Melanocyte of skin (primary cell): ENCODE measurements at places on chromosomes 2 and 18. TPM values are rescaled to one million over a fixed set of nuclear protein-coding genes. Genes with fewer than 3 reads are reported as not detected.

Gene CFC1
- total RNA-seq = not detected in 2 replicates

Gene SPOPL
- 10.3 and 15.3 TPM in 2 replicates for total RNA-seq

Gene SKA1
- 27.6 and 29.0 TPM in 2 replicates for total RNA-seq

Gene NFU1
- total RNA-seq = 36.5 and 44.3 TPM in 2 replicates

Gene IL36G
- not detected in 2 replicates for total RNA-seq

Gene DPP10
- 0.93 TPM in 1 of 2 replicates, not detected in the other for total RNA-seq

Gene PTPRN
- total RNA-seq = 0.33 and 1.9 TPM in 2 replicates

Gene SPEG
- total RNA-seq = under 0.01 and 0.36 TPM in 2 replicates

Gene L3MBTL4
- total RNA-seq = under 0.01 and 0.36 TPM in 2 replicates

Gene ANKRD30B
- 3.1 and 8.0 TPM in 2 replicates for total RNA-seq

Gene TRIM54
- not detected in 2 replicates for total RNA-seq

Gene ZNF385B
- not detected in 2 replicates for total RNA-seq

Gene AQP12A
- not detected in 2 replicates for total RNA-seq

Gene LYG1
- total RNA-seq = 0.77 TPM in 1 of 2 replicates, not detected in the other

Gene MARCO
- not detected in 2 replicates for total RNA-seq

Gene HOXD12
- total RNA-seq = not detected in 2 replicates

Gene ZNF516
- 20.0 and 28.0 TPM in 2 replicates for total RNA-seq

Gene OTOF
- total RNA-seq = not detected in 2 replicates

Gene UCN
- 0.67 and 1.1 TPM in 2 replicates for total RNA-seq

Gene COLEC11
- 0.34 TPM in 1 of 2 replicates, not detected in the other for total RNA-seq

Gene SLC11A1
- total RNA-seq = under 0.01 and 0.15 TPM in 2 replicates

Gene SH2D6
- total RNA-seq = 1.4 TPM in 1 of 2 replicates, not detected in the other

Gene BOD1L2
- total RNA-seq = not detected in 2 replicates

Gene TBR1
- 0.31 TPM in 1 of 2 replicates, not detected in the other for total RNA-seq

Gene FSIP2
- total RNA-seq = under 0.01 TPM in 2 replicates

Gene INHBB
- 0.15 TPM in 1 of 2 replicates, not detected in the other for total RNA-seq

Gene RBM45
- total RNA-seq = 16.5 and 21.8 TPM in 2 replicates

Gene CNGA3
- not detected in 2 replicates for total RNA-seq

Gene PROM2
- under 0.01 and 0.15 TPM in 2 replicates for total RNA-seq

Gene EML6
- total RNA-seq = under 0.01 and 1.5 TPM in 2 replicates

Gene FAM237A
- total RNA-seq = not detected in 2 replicates

Gene TSPYL6
- not detected in 2 replicates for total RNA-seq

Gene SCTR
- total RNA-seq = not detected in 2 replicates

Gene IL36B
- not detected in 2 replicates for total RNA-seq

Gene APCDD1
- 0.34 and 3.6 TPM in 2 replicates for total RNA-seq

Gene GALM
- total RNA-seq = 26.8 and 35.6 TPM in 2 replicates

Gene ALK
- total RNA-seq = 0.69 and 2.9 TPM in 2 replicates

Gene CHRNG
- not detected in 2 replicates for total RNA-seq

Gene ZNF396
- 1.00 and 1.5 TPM in 2 replicates for total RNA-seq

Gene SCN9A
- total RNA-seq = 0.33 and 1.7 TPM in 2 replicates

Gene DHRS9
- not detected in 2 replicates for total RNA-seq

Gene RND3
- total RNA-seq = 54.3 and 77.6 TPM in 2 replicates

Gene LINC00305
- not detected in 2 replicates for total RNA-seq

Gene DNAH7
- total RNA-seq = 0.34 and 0.73 TPM in 2 replicates

Gene PLB1
- total RNA-seq = 0.31 and 0.33 TPM in 2 replicates

Gene SERPINB7
- total RNA-seq = not detected in 2 replicates

Gene SP140
- total RNA-seq = under 0.01 TPM in 1 of 2 replicates, not detected in the other
